ENCODE measurements at places on chromosomes 12 and 14.

- no peak for DNase-seq
These were observed 14.8 kb downstream of the GDF11 start for GRCh38 chr12:55757701-55758100.

DNA sequence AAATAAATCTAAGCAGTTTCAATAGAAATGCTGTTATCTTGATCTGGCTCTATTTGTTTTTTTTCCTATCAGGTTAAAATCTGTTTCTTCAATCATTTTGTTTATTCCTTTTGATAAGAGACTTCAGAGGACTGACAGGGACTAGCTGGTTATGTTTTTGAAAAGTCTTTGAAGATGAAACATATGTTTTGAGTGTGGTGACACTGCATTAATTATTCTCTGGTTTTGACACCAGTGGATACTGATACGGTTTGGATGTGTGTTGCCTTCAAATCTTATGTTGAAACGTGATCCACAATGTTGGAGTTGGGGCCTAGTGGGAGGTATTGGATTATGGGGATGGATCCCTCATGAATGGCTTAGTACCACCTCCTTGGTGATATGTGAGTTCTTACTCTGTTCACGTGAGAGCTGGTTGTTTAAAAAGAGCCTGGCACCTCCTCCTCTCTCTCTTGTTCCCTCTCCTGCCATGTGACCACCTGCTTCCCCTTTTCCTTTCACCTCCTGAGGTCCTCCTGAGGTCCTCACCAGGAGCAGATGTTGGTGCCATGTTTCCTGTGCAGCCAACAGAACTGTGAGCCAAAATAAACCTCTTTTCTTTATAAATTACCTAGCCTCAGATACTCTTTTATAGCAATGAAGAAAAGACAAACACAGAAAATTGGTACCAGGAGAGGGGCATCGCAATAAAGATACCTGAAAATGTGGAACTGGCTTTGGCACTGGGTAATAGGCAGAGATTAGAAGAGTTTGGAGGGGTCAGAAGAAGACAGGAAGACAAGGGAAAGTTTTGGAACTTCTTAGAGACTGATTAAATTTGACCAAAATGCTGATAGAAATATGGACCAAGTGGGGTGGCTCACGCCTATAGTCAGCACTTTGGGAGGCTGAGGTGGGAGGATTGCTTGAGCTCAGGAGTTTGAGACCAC lies 23.0 kb downstream of the RASSF3 start:
- DNase-seq: no peak

DNA sequence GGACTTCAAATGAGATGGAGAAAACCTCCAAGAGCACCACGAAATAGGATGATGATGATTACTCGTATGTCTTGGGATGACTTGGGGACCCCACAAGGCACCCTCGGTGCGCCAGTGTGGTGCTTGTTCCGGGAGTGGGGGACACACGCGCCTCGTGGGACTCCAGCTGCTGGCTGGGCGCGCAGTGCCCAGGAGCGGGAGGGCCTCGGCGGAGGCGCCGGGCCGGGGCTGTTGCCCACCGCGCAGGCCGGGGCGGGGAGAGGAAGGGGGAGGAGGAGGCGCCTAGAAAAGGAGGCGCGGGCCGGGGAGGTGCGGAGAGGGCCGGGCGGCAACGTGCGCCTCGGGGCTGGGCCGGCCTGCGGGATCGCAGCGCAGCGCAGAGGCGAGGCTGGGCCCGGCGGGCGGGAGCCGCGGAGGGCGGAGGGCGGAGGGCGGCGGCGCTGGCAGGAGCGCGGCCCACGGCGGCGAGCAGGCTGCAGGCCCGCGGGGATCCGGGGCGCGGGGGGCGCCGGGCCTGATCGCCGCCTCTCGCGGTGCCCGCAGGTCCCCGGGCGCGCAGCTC lies at the start of gene RFLNA:
Gene RFLNA (plus strand): TSS at position 314 of the 562 bp plus-strand sequence. CDS start 337 bp downstream, outside the sequence.
- DNase-seq: no peak

DNA sequence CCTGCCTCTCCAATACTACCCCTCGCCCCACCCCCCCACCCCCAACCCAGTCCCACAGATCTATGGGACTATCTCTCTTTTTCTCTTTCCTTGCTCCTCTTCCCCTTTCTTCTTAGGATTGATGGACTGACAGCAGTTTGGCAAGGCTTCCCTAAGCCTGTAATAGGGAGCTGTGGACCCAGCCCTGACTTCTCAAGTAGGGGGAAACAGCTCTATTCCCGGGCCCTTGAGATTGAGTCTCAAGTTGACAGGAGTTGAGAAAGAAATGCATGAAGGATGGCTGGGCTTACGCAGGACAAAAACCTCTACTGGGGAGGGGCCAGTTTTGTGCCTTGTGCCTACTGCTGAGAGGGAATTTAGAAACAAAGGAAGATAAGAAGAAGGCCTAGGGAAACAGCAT lies 60.4 kb downstream of the SMUG1 start:
- no peak for DNase-seq

DNA sequence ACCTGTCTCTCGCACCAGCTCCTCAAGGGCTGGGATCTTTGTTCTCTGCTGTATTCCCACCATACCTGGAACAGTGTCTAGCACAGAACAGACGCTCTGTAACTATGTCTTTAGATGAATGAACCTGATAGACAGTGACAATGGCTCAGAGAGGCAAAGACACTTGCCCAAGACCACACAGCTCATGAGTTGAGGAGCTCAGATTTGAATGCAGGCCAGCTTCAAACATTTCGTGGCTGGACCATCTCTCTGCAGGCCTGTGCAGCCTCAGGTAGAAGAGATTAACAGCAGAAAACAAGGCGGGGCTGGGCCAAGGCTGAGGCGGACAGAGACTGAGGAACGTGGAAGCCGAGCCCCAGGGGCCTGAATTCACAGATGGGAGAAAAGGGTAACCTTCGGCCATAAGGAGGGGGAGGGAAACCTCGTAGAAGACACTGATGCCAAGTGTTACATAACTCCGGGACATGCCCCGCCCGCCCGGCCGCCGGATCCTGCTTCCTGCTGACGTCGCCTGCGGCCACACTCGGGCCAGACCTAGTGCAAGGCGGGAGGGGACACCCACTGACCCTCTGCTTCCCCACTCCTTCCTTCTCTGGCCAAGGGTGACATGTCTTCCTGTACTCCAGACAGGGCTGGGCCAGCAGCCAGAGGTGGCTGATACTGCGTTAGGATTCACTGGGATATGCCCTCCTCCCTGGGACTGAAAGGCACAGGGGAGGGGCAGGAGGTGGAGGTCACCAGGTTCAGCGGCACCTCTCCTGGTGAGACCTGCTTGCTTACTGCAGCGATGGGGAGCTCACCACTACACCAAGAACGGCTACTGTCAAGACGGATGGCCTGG lies 86.8 kb downstream of the RFLNA start:
- no peak for DNase-seq
